NCI-H2107 (cell line): ENCODE measurements at places on chromosomes 6 and 20.

- no peak for DNase-seq
Measured at GRCh38 chr6:80728830-80729229, 622.4 kb downstream of the BCKDHB start.

DNA sequence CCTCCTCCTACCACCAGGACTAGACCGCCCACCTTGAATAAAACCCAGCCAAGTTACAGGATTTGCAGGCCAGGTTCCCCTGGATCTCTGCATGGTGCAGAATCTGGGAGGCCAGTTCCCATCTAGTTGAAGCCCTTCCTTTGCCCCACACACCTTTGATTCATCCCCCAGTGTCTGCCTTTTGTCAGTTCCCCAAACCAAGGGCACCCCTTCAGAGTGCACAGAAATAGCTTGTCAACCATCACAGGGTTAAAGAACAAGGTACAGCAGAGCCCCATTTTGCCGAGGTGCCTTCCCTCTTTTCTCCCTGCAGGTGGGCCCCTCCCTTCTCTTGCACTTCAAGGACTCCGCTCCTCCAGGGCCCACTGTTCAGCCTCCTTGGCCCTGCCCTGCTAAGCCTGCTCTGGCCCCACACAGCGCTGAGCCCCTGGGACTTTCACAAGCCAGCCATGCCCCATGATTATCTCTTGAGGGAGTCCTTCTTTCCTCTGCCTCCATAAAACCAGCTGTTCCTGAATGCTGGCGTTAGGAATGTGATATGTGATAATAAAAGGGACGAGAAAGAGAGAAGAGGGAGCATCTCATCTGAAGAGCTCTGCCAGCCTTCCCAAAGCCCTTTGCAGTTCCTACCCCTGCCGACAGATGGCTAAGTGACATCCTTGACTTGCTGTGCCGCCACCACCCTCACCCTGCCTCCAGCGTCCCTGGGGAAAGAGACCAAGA lies 280.3 kb downstream of the CDC5L start:
- no peak for DNase-seq

- no peak for DNase-seq
Measured at GRCh38 chr6:143621876-143622605, 55.7 kb upstream of the PHACTR2 start.

DNA sequence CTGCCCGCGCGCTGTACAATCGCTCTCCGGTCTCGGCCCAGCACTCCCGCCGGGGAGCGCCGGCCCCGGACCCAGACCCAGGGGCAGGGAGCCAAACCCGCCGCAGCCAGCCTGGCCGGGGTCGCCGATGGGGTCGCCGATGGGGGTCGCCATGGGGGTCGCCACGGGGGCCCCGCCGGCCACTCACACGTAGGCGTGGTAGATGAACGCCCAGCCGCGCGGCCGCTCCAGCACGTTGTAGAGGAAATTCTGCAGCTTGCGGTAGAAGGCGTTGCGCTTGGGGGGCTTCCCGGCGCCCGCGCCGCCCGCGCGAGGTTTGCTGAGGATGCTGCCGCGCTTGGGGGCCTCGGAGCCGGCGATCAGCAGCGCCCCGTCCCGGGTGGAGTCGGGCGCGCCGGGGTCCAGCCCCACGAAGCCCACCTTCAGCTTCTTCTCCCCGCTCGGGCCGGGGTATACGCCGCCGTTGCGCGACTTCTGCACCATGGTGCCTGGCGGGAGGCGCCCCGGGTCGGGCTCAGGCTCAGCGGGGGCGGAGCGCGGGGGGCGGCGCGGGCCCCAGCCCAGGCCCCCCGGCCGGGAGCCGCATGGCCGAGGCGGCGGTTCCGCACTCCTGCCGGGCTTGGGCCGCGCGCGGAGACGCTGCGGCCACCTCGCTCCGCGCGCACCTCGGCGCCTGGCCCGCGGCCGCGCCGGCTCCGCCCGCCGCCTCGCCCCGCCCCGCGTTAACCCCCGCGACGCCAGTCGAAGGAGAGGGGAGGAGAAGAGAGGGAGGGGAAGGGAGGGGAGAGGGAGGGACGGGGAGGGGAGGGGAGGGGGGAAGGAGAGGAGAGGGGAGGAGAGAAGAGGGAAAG lies at the start of gene KCNQ2:
Gene KCNQ2 (minus strand): TSS at position 675 of the 851 bp plus-strand sequence. CDS start 192 bp downstream, at position 483.
- no peak for DNase-seq

GRCh38 chr6:52620906-52621190 lies 44.0 kb upstream of the TRAM2 start:
- peak; percentile 16 for DNase-seq

DNA sequence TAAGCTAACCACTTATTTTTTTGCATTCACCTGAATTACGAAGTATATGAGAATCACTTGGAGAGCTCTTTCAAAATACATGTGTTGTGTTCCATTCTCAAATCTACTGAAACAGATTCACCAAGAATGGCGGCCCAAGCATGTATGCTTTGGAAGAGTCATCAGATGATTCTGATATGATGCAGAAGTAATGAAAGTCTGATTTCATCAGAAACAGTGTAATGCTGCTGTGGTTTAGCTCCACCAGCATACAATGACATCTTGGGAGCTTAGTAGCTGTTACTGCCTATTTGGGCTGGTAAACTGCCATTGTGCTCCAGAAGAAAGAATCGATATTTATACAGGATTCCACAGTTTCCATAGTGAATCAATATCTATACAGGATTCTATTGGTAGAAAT lies 52.9 kb downstream of the UBR2 start:
- DNase-seq = no peak

DNA sequence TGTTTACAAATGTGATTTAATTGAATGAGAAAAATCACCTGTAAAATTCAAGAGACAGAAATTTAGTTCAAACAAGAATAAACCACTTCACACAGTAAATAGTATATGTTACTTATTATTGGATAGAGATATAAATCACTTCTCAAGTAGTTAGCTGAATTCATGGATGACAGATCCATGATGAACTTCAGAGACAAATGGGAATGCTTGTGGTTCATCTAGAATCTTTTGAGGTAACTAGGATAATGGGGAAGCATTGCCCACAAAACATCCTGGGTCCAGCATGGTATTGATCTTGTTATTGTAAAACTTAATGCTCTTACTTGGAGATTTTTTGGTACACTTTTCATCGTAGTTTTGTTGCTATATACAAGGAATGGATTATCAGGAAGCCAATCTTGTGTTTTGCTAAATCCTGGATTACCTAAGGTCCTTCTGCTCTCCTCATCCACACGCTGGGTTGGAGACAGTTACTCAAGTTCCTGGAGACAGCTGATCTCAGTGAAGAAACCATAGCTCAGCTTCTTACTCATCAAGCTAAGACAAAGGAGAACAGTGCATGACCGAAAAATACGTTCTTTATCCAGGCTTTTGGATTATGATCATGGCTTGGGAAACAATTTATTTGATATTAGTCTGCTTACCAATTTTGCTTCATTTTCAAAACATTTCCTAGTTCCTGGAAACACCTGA lies 142.5 kb upstream of the PREP start:
- DNase-seq = no peak

- no peak for DNase-seq
Measured at GRCh38 chr6:149334201-149334600, 16.7 kb downstream of the TAB2 start.

GRCh38 chr20:7841971-7842310 lies 98.3 kb downstream of the HAO1 start:
- no peak for DNase-seq

DNA sequence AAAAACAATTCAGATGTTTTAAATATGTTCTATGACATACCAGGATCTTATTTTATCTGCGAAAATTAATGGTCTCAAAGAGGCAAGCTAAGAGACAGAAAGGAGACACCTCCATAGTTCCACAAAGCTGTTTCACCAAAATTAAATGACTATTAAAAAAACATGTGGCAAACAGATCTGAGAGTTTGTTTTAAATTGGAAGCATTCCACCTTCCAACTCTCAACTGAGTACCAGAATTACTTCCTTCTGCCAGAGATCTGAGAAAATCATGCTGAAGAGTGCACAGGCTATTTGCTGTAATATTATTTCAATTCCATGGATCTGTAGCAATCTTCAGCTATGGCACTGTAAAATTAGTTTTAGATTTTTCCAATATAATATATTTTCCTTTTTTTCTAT lies 669.5 kb upstream of the MARCKS start:
- DNase-seq = no peak

DNA sequence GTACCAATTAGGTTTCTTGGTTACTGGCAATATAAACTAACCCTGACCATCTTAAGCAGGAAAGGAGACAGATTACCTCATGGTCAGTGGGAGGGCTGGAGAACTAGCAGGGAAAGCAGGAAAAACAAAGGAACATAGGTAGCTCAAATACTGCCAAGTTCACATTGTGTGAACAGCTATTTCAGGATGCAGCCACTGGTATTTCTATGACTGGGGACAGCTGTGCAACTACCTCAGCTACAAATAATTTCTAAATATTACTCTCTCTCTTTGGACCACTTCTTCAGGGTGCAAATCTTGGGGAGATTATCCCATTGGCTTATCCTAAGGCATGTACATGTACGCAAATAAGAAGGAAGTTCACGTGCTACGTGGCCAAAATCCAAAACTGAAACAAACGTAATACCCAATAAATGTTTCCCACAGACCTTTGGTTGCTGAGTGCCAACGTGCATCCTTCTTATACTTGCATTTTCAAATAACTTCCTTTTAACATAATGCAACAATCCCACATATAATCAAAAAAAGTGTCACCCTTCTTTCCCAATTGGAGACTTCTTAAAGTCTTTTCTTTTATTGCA lies 180.9 kb downstream of the PHF3 start:
- no peak for DNase-seq

DNA sequence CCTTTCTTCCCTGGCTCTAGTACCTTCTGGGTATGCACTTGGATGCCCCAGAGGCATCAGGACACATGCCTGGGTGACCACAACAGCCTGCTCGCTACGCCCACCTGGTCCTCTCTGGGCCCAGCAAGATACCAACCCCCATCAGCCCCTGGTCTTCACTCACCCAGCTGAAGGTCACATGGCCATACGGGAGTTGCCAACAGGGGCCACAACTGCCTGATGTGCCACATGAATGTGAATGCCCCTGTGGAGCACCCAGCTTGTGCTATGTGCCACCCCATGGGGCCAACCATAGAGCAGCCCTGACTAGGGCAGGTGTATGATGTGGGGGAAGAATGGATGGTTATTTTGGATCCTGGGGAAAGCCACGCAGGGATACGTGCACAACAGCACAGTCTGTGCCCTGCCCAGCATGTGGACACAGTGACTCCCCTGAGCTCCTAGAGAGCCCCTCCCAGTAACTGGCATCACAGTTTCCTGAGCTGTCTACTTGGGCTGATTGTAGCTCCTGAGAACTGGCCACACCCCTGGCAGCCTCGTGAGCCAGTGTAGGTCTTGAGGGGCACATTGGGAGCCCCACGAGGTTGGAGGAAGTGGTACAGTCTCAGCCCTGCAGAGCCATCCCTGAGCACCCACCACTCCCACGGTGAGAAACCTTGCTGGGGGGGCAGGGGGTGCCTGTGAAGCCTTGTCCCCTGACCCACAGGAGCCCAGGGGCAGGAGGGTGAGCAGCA lies 10.5 kb upstream of the PCMTD2 start:
- no peak for DNase-seq

DNA sequence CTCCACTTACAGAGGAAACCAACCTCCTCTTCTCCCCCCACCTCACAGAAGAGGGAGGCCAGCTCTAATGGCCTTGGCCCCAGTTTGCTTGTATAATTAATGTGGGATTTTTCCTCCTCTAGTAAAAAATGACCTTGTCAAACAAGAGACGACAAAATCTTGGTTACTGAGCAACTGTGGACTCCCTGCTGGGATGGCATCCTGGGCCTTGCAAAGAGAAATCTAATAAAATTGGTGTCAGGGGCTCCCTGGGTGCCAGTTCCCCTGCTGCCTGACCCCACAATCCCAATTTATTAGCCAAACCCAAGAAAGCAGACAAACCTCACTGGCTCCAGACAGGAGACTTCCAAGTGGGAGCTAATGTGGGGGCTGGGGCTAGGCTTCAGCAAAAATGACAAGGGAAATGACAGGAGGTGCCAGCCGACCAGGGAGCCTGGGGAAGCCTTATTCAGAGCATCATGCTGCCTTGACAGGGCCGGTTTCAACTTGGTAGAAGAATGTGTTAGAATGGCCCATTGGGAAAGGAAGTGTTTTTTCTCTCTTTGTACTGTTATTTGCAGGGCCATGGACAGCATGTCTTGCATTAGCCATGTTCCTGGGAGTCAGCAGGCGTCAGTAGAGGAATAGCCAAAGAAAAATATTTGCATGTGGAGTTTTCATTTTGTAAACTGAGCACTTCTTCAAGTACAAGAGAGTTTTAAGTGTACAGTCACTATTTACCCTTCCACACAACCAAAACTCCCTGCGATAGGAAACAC lies 816.9 kb downstream of the DHX35 start:
- DNase-seq = no peak

- no peak for DNase-seq
Measured at GRCh38 chr6:151002491-151002935, 137.0 kb downstream of the MTHFD1L start.

DNA sequence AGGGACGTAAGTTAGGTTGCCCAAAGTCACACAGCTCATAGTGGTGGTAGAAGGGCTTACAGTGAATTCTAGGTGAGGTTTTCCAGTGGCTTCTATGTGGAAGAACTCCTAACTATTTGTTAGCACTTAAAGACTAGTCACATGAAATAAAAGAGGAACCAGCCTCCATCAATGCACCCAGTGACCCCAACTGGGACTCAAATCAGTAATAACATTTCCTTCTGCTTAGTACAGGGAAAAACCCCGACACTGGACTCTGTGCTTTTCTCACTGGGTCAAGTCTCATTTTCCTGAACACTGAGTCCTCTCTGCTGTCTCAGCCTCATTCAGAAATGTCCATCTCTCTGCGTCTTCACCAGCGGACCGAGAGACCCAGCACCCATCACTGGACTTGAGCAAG lies 89.2 kb downstream of the SLC22A23 start:
- DNase-seq = no peak

- no peak for DNase-seq
Measured at GRCh38 chr20:24634855-24635254, 165.4 kb downstream of the SYNDIG1 start.

DNA sequence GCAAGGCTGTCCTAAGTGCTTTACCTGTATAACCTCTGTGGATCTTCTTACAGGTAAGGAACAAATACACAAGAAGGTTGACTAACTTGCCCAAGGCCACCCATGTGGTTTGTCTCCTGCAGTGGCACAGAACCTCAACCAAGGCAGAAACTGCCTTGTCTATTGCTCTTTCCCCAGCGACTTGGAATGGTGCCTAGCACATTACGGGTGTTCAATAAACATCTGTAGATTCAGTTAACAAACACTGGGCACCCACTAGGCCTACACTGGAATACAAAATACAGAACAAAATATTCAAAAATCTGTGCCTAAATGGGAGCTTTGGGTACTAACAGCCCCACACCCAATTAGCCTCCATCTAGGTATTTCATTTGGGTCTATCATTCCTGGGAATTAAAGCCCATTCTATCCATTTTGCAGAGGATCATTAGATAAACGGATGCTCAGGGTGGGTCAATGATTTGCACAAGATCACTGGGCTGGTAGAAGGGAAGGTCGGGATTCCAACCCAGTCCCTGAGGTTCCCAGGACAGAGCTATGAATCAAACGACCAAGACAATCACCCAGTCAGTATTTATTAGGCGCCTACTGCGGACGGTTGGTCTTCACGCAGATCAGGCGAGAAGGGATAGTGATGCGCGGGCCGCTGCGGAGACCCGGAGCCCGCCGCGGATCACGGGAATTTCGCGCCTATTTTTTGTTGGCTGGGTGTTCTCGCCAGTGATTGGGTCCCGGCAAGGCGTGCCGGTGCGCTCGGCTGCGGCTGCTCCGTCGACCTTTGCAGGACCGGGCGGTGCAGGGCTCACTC lies at the start of gene STK35:
Gene STK35 (plus strand): TSS at position 771 of the 808 bp plus-strand sequence. CDS start 55 bp downstream, outside the sequence.
- DNase-seq = no peak

GRCh38 chr6:37160922-37161778 lies 8.8 kb upstream of the PIM1 start:
- DNase-seq = no peak
